Midbrain (tissue), 1 donor: ENCODE measurements at places on chromosomes 7 and 10.

DNA sequence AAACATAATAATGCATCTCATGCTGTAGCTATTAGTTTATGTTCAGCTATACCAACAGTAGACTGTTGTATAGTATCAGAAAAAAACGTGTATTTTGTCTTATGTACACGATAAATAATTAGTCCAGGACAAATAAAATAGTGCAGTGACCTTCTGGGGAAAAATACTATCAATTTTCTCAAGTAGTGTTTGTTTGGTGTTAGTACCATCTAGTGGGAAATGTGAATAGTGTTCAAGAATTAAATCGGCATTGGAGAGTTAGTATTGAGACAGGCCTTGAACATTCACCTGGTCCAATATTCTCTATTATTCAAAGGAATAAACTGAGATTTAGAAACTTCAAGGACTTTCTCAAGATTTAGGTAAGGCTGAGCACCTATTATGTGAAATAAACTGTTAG, 21.7 kb upstream of the OR2A5 start:
- peak; percentile 20 for DNase-seq

- DNase-seq: no peak
Observed at GRCh38 chr7:134991469-134992339, 5.4 kb downstream of the AGBL3 start.

DNA sequence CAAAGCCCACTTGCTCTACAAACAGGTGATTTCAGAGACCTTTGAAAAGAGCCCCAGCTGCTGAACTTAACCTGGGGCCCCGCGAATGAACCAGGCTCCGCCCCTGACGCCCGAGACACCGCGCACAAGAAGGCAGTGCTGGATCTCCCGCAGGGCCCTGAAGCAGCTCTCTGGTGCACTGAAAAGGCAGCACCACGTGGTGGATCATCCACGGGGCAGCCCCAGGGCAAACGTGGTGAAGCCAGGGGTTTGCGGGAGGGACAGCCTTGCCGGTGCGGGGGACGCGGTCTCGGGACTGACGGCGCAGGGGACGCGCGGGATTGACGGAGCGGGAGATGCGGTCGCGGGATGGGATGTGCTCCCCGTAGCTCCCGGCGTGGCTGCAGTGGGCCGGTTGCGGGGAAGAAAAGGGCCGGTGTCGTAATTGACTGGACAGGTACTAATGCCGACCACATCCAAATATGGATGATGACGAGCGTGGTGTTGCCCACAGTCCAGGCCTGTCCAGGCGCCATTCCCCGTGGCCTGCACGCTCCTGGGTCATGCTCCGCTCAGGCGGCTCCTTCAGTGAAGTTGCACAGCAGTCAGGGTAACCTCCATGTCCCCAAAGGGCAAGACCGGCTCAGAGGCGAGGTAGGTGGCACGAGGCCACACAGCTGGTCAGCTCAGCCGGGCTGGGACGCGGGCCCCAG, 421.1 kb downstream of the DNAJB6 start:
- no peak for DNase-seq

- DNase-seq: no peak
Observed at GRCh38 chr10:62779487-62780248, 24.9 kb upstream of the ADO start.

DNA sequence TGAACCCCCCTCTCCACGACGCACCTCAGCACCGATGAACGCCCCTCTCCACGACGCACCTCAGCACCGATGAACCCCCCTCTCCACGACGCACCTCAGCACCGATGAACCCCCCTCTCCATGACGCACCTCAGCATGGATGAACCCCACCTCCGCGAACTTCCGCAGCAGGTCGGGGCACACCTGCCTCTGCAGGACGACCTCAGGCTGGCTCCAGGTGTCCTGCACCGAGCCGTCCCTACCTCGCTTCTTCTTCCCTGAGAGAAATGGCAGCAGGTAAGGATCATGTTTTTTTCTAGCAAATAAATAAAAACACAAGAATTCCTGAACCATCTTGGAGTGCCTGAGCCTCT, 24.1 kb downstream of the CFAP46 start:
- no peak for DNase-seq

- DNase-seq: no peak
Observed at GRCh38 chr7:30176463-30177109, 41.8 kb downstream of the MTURN start.

GRCh38 chr10:26681076-26681475, 16.4 kb upstream of the PDSS1 start:
- no peak for DNase-seq

- no peak for DNase-seq
Observed at GRCh38 chr10:10020945-10021344, 996.7 kb upstream of the CELF2 start.

- DNase-seq: no peak
Observed at GRCh38 chr7:122652876-122653275, 46.0 kb downstream of the RNF133 start.

DNA sequence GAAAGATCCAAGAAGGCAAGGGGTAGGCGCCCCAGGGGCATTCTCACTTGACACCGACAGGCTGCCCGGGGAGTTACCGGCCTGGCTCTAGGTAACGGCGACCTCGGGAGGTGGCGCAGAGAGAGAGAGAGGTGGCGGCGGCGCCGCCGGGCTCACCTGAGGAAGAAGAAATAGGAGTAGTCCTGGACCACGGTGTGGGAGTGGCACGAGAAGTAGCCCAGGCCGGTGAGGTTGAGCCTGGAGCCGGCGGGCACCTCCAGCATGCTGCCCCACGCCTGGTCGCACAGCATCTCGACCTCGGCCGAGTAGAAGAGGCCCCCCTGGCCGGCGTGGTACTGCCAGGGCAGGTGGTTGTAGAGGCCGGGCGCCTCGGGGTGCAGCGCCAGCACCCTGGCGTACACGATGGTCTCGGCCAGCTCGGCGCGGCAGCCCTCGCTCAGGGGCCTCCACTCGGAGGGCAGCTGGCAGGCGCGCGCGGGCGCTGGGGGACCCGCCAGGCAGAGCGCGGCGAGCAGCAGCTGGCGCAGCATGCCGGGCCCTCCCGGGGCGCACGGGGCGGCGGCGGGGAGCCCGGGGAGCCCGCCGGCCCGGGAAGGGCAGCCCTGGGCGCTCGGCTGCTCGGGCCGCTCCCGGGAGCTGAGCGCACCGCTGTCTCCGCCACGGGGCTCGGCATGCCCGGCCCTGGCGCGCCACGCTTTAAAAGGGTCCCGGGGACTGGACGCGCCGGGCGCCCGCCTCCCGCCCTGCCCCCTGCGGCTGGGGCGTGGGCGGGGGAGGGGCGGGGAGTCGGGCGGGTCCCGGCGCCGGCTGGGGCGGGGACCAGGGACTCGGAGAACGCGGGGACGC, at the start of gene CCDC3:
Gene CCDC3, minus strand, starts transcription at position 673 of the 846 bp plus-strand sequence. Its CDS starts 143 bp downstream, at position 530.
- no peak for DNase-seq

- peak; percentile 34 for DNase-seq
Observed at GRCh38 chr7:93228302-93228701, 2.0 kb upstream of the HEPACAM2 start.

GRCh38 chr10:33410860-33411234, 76.4 kb upstream of the NRP1 start:
- DNase-seq: no peak

- no peak for DNase-seq
Observed at GRCh38 chr7:42934291-42934690, 2.1 kb downstream of the MRPL32 start.

DNA sequence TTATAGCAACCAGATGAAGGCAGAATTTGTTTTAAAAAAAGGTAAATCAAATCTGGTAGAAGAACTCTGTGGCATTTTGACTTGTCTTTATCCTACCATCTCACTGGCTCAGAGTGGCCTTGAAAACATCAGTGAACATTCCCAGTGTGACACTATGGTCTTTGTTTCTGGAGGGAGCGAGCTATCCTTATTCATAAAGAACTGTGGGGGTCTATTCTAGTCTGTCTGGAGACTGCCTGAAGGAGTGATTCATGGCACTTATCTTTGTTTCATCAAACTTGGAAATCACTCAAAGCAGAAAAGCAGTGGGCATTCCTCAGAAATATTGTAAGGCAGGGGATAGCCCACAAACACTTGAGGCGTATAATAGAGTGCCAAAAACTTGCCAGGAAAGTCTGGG, 719.1 kb downstream of the PCDH15 start:
- DNase-seq: no peak

- no peak for DNase-seq
Observed at GRCh38 chr7:29482056-29482455, 81.6 kb upstream of the PRR15 start.

DNA sequence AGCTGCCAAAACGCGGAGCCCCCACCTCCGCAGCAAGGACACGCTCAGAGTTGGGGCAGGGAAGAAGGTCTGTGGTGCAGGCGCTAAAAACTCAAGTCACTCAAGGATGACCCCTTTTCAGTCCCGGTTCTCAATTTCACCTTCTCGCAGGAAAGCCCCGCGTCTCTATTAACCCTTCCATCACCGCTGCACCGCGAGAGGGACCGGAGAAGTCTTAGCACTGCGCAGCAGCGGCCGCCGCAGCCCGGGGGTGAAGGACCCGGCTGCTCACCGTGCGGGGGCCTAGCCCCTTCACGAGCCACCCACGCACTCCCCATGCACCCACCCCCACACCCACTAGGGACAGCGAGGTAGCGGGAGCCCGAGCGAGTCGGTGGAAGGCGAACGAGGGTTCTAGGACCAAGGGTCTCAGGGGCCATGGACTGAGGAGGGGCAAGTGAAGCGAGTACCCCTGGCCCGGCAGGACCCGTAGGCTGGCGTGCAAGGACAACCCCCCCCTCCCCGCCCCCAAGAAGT, 162.9 kb downstream of the SH3PXD2A start:
- DNase-seq: no peak

GRCh38 chr7:601595-602340, 82.1 kb upstream of the PDGFA start:
- DNase-seq: no peak

- DNase-seq: no peak
Observed at GRCh38 chr7:125845686-125846085, 916.1 kb upstream of the POT1 start.

DNA sequence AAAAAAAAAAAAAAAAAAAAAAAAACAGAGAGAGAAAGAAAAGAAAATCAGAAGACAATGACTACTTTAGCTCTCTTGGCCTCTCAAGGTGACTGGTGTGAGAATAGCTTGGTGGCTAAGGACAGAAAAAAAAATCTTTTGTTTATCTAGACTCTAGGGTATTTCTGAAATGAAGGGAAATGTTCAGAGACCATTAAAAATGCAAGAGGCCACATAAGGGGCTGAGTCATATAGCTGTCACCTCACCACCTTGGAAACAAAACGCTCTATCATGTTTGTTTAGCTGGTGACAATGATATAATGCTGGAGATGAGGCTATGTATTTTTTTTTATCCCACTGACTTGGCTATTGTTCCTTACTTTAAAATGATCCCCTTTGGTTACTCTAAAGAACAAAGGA, 287.0 kb upstream of the CDC14C start:
- DNase-seq: no peak

- DNase-seq: peak; percentile 42
Observed at GRCh38 chr7:120742372-120742771, 115.6 kb downstream of the TSPAN12 start.

DNA sequence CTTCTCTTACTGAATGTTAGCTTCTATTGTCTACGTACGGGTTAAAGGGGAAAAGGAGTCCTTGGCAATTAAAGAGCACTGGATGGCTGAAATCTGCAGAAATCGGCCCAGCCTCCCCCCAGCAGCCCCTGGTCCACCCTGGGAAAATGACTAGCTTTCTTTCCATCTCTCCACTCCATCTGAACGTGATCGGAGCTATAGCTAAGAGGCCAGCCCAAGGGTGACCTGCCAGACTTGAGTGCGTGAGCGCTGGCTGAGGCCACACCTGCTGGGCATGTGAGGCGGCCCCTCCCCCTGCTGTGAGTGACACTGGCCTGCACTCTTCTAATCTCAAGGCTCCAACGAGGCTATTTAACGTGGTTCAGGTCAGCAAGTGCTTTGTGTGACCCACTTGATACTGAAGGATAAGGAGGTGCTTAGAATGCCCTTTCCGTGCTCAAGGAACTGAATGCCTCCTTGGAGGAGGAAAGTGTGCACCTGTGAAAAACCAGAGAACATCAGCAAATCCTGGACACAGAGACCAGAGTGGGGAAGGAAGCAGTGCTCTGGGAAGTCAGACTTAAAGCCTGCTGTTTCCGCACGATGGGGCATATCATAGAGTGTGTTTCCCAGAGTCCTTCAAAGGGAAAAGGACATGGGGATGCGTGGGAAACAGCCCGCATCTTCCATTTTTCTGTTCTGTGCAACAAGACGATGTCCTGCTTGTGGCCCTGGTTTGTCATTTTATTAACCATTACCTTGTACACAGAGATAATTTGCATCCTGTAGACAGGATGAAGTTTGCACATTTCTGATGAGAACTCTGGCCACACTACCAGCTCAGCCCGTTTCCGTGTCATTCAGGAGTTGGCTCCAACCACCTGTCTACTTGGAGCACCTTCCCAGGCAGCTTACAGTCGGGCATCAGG, 12.5 kb upstream of the MNX1 start:
- no peak for DNase-seq

DNA sequence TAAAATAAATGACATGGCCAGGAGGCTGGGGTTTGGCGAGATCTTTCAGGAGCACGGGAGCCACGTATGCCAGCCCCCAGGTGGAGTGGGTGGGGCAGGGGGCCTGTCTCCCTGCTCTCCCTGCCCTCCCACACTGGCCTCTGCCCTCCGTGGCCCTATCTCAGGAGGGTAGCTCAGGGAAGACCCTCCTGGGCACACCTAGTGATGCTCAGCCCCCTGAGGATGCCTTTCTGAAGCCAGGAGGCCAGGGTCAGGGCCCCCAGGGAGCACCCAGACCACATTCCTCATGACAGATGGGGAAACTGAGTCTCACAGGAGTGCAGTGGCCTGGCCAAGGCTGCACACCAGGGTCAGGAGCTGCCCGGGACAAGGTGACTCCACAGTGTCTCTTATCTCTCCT, 223.4 kb downstream of the ELFN1 start:
- DNase-seq: no peak

- peak; percentile 32 for DNase-seq
Observed at GRCh38 chr7:138907850-138908249, 73.3 kb downstream of the KIAA1549 start.

- no peak for DNase-seq
Observed at GRCh38 chr10:93894516-93895378, 969 bp downstream of the SLC35G1 start.

DNA sequence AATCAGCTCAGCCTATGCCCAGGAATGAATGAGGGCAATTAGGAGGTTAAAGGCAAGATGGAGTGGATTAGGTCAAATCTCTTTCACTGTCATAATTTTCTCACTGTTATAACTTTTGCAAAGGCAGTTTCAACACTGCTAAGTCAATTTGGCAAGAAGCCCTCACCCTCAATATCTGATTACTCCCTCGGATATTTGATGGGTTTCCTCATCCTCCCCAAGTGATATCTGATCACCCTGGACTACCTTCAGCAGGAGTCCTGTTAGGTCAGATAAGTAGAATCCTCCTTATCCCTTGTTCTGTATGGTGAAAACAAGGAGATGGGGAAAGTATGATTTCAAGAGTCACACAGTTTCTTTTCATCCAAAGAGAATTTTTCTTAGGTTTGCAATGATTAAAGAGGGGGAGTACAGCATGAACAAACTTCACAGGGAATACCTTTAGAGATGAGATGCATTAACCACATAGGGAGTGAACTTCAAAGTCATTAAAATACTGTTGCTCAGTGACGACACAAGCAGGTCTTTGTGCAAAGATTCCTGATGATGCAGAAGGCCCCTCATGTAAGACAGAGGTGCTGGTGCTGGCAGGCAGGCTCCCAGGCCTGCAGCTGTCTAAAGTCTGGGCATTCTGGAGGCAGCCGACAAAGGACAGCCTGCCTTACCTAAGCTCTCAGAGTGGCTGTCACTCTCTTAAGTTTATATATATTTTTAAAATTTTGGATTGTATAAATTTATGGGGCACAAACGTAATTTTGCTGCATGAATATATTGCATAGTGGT, 75.4 kb upstream of the POM121L12 start:
- no peak for DNase-seq

GRCh38 chr10:7082967-7083366, 327.9 kb downstream of the SFMBT2 start:
- DNase-seq: no peak

GRCh38 chr7:101060992-101061391, 24.3 kb upstream of the TRIM56 start:
- DNase-seq: no peak
